ENCODE measurements at places on chromosomes 3 and 15.

DNA sequence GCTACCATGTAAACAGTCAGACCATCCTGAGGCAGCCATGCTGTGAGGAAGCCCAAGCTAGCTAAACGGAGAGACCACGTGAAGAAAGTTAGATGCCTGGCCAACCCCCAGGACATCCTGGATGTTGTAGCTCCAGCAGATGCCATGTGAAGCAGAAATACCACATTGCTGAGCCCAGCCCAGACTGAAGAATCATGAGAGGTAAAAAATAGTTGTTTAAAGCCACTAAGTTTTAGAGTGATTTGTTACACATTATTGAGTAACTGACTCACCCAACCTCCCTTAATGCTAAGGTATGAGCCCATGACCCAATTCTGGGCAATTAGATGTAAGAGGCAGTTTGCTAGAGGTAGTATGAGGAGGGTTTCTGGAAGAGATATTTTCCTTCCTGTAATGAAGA, 200.5 kb downstream of the THRB start:
- DNase-seq: no peak

DNA sequence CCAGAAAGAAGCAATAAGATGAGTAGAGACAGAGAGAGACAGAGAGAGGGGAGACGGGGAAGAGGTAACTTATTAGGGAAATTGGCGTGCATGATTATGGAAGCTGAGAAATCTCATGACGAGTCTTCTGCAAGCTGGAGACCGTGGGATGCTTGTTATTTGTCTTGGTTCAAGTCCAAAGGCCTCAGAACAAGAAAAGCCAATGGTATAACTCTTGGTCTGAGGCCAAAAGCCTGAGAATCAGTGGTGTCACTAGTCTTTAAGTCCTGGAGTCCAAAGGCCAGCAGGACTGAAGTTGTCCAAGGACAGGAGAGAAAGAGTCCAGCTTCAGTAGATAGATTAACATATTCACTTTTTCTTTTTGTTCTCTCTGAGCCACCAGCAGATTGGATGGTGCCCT, 613.6 kb downstream of the CADM2 start:
- no peak for DNase-seq

DNA sequence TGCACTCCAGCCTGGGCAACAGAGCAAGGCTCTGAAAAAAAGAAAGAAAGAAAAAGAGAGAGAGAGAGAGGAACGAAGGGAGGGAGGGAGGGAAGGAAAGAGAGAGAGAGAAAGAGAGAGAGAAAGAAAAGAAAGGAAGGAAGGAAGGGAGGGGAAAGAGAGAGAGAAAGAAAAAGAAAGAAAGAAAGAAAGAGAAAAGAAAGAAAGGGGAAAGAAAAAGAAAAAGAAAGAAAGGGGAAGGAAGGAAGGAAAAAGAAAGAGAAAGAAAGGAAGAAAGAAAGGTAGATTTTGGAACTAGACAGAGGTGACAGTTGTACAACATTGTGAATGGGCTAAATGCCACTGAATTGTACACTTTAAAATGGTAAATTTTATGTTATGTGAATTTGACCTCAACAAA, 5.3 kb upstream of the SRGAP3 start:
- DNase-seq: no peak

DNA sequence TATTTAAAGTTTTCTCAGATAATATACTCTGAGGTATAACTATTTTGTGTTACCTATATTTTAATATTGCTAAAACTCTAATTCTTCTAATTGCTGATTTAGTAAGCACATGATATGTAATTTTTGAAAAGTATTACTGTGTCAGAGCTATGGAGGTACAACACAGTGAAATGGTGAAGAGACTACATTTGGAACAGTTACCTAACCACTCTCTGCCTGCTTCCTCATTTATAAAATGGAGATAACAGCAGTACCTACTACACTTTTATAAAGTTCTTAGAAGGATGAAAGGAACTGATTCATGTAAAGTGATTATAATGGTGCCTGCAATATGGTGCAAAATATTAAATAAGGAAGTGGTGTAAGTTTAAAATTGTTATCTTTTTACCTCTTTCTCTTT, 16.3 kb upstream of the NEK10 start:
- no peak for DNase-seq

- DNase-seq: no peak
Observed at GRCh38 chr3:115239717-115240116, 92.6 kb upstream of the ZBTB20 start.

GRCh38 chr15:66565741-66566144, at the start of gene LCTL:
Gene LCTL, minus strand, starts transcription at chr15:66565998. Its CDS starts 633 bp downstream, at chr15:66565365.
- no peak for DNase-seq

DNA sequence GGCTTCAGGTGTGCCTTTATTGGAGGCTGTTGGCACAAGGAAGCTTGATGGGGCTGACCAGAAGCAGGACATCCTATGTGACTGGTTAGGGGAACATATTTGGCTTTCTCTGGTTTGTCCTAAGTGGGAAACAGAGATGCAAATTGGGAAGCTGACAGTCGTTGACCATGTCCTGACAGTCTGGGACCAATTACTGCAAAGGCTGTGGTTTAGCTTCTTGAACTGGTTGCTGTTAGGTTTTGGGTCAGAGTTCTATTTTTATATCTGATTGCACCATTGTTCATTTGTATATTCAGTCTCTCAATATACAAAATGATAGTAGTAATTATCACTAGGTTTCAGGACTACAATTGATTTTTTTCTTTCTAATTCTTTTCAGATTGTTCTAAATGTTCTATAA, 36.8 kb downstream of the SNTN start:
- no peak for DNase-seq

- no peak for DNase-seq
Observed at GRCh38 chr3:67781871-67782270, 127.5 kb upstream of the SUCLG2 start.

DNA sequence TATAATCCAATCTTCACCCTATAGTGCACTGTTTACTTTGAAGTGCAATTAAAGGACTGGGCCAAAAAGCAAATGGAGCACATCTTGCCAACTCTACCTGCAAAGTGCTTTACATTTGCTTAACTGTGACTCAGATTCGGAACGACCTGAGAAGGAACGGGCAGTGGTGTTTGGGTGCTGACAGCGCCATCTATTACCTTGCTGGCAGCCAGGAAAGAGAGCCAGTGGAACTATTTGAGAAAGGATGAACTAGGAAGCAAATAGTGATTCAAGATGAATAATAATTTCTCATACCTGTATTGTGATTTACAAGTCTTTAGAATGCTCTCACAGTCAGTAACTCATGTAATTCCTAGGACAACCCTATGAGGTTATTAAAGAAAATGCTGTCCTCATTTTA, 312.9 kb downstream of the PDCD6IP start:
- no peak for DNase-seq

GRCh38 chr3:7436542-7436941, 575.6 kb downstream of the GRM7 start:
- DNase-seq: no peak

DNA sequence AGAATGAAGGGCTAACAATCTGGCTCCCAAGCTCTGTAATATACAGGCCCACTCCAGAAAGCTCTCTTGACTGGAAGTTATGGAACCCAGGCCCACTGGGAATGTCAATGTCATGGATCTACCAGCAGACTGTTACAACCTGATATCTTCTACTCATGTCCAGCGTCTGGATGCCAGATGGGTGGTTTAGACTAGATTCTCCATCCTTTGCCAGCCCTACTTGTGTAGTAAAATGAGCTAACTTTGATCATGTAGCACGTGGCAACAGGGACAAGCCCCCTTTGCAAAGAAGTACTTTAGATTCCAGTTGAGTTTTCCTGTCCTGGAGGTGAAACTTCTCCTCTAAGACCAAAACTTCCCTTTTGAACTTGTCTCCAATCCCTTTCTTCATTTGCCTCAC, 55.1 kb downstream of the HEG1 start:
- DNase-seq: no peak

- no peak for DNase-seq
Observed at GRCh38 chr3:141365201-141365600, 3.1 kb upstream of the ZBTB38 start.

GRCh38 chr3:58009026-58009748, 965 bp downstream of the FLNB start:
- DNase-seq: peak; percentile 10

DNA sequence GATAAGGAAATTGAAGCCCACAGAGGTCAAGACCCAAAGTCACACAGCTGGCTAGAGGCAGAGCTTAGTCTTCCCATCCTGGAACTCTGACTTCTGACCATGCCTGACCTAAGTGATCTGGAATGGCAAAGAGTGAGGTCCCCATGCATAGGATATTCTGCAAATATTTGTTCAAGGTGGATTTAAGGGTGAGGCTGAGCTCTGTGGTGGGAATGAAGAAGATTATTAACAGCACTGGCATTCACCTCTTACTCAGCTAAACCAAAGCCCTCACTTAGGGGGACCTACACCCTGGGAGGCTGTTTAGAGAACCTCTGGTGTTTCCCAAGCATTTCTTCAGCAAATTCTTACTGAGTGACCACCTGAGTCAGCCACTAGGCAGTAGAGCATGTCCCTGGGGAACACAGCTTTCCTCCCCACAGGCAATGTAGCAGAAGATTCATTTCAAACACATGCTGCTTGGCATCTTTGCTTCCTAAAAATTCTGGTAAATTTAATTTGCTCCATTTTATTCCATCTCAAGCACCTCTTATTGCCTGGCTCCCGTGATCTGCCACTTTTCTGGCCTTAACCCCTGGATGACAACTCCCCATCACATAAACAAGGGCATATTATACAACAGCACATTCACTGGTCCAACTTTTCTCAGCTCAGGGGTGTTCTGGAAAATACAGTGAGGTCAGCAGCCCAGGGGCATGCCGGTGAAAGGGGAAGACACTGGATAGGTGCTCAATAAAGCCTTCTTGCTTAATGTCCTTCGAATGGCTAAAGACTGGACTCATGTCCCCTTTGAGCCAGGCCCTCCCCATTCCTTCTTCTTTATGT, 176.0 kb downstream of the ABHD5 start:
- no peak for DNase-seq

DNA sequence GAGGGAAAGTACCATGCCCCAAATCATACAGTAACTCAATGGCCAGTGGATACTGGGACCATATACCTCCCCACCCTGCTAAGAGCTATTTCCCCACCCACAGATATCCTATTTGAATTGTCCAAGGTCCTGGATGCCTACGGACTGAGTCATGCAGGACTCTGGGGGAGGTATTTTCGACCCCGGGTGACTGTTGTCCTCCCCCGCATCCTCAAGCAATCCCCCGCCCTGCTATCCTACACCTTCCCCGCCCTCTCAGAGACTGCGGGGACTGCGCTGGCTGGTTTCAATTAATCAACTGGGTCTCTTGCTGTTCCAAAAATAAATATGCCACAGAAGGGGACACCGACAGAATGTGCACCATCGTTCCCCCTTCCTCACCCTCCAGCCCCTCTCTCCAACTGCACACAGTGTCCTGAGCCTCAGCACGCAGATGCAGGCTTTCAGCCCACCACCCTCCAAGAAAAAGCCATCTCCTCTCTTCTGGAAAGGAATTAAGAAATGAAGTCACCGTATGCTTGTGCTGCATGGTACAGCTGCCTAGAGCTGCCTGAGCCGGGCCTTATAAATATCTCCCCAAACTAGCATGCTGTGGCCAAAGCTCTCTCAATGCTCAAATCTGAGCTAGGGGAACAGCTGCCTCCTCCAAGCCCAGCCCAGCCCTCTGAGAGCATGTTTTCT, 8.1 kb downstream of the CAV3 start:
- no peak for DNase-seq

DNA sequence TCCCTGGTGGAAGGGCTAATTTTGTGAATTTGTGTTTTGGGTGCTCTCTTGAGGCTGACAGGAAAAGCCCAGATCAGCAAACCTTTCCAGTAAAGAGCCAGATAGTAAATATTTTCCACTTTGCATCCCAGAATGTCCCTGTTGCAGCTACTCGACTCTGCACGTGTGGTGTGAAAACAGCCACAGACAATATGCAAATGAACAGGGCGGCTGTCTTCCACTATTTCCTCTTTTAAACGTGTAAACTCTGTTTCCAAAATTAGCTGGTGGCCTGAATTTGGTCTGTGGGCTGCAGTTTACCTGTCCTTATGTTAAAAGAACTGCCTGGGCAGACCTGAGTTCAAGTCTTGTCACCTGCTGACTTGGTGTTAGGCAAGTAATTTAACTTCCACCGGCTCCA, 202.7 kb downstream of the EDEM1 start:
- DNase-seq: no peak

DNA sequence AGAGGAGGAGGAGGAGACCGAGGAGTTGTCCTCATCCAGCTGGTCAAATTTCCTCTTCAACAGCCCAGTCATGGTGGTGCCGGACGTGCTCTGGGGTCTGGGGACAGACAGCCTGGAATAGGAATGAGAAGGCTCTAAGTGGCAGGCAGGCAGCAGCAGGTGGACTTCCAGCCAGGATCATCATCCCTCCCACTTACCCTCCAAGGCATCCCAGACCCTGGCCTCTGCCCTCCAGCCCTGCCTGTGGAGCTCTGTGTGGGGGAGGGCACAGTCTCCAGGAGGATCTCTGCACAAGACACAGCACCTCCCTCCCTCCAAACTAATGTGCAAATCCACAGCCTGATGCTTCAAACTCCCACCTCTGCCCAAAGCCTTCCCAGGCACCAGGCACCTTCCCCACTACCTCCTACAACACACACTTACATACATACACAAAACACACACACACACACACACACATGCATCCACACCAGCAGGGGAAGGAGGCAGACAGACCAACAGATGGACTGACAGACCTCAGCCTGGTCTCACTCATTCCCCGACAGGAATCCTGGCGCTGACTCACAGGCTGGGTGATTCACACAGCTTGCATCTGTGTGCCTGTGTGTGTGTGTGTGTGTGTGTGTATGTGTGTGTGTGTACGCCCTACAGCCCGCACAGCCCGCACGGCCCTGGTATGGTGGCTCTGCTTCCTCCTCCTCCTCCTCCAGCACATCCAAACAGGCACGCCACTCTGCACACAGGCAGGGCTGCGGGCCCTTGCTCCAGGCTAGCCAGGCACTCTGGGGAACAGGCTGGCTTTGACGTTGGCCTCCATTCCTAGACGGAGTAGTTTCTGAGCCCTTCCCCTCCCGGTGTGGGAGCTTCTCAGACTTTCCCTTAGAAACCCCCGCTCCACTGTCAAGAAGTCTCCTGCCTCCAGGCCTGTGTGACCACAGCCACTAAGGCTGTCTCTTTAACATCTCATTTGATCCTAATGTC, 6.5 kb downstream of the CSRNP1 start:
- DNase-seq: peak; percentile 68

- DNase-seq: no peak
Observed at GRCh38 chr3:100260081-100260684, 609 bp upstream of the TBC1D23 start.

DNA sequence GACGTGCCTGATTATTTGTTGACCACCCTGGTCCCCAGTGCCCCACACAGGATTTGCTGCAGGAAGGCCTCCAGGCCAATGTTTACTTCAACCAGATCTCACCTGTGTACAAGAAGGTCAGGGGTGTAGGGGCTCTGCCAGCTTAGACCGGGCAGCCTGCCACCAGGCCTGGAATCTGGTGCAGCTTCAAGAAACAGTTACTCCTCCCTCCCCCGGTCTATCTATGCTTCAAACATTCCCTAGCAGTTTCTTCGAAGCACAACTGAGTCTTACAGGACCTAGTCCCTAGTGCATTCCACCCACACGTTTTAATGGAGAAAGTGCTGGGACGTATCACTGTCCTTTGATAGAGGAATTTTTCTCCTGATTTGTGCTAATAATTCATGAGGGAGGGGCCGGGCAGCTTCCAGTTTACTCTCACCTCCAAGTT, 8.0 kb downstream of the SH3BP5 start:
- DNase-seq: no peak

- no peak for DNase-seq
Observed at GRCh38 chr3:41304593-41304992, 105.3 kb downstream of the CTNNB1 start.

GRCh38 chr15:55740981-55741832, 1.7 kb downstream of the PRTG start:
- DNase-seq: no peak

- DNase-seq: no peak
Observed at GRCh38 chr3:9951126-9951525, 1.1 kb downstream of the PRRT3 start.

GRCh38 chr3:152174876-152175527, 93.7 kb upstream of the MBNL1 start:
- no peak for DNase-seq
